AG10803 (cell line): ENCODE measurements at places on chromosomes 6 and 20.

- peak; percentile 71 for DNase-seq
Observed at GRCh38 chr6:146289816-146290588, 253.6 kb upstream of the RAB32 start.

DNA sequence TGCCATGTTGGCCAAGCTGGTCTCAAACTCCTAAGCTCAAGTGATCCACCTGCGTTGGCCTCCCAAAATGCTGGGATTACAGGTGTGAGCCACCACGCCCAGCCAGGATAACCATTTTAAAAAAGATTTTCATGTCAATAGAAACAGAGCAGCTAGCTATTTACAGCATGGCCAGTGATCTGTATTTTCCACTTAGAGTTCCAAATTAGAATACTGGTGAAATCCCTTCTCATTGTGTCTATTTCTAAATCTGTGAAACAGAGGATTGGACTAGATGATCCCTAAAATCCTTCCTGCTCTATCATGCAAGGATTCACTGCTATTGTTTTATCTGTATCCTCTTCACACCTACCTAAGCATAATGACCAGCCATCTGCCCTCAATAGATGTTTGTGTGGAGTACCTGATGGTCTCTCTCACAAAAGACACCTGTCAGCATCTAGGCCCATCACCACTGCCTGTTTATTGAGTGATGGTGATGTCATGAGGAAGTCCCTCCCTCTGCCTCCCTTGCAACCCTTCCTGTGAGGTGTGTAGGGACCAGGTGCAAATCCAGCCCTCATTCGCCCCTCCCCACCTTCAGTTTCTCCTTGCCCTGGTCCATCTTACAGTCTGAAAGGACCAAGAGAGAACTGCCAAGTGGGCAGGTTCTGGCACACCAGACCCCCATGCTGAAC, 26.5 kb upstream of the SMIM29 start:
- DNase-seq, result no peak

GRCh38 chr6:142210606-142211005, 63.5 kb downstream of the VTA1 start:
- no peak for DNase-seq

GRCh38 chr20:1945660-1946059, 48.2 kb downstream of the PDYN start:
- no peak for DNase-seq

DNA sequence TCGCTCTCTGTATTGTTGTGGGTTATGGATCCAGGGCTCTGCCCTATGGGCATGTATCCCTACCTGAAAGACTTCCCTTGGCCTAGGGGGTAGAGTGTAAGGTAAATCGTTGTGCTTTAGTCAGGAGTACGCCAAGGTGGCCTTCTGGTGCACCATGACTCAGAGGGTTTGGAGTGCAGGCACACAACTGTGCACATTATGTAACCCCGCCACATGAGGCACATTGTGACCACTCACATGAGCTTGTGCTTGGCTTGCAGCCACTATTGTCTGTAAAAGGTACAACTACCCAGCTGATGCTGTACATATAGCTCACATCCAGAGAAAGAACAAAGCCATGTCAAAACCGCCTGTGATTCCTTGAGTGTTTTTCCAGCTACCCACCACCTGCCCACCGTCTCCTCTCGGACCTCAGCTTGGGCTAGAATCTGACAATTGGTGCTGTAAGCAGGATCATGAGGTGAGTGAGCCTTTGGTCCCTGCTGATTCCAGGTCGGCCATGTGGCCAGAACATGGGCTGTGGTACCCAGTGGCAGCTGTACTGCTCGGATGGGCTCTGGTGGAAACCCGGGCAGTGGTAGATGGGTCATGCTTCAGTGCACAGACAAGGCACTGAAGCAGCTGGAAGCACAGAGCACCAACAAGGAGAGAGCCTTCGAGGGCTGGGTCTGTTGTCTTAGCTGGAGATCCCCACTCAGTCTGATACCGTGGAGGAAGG, 33.8 kb downstream of the HDDC2 start:
- DNase-seq, result no peak

- DNase-seq, result no peak
Observed at GRCh38 chr6:45816674-45817297, 198.9 kb downstream of the CLIC5 start.

GRCh38 chr6:22917344-22917743, 348.0 kb downstream of the HDGFL1 start:
- DNase-seq, result no peak

DNA sequence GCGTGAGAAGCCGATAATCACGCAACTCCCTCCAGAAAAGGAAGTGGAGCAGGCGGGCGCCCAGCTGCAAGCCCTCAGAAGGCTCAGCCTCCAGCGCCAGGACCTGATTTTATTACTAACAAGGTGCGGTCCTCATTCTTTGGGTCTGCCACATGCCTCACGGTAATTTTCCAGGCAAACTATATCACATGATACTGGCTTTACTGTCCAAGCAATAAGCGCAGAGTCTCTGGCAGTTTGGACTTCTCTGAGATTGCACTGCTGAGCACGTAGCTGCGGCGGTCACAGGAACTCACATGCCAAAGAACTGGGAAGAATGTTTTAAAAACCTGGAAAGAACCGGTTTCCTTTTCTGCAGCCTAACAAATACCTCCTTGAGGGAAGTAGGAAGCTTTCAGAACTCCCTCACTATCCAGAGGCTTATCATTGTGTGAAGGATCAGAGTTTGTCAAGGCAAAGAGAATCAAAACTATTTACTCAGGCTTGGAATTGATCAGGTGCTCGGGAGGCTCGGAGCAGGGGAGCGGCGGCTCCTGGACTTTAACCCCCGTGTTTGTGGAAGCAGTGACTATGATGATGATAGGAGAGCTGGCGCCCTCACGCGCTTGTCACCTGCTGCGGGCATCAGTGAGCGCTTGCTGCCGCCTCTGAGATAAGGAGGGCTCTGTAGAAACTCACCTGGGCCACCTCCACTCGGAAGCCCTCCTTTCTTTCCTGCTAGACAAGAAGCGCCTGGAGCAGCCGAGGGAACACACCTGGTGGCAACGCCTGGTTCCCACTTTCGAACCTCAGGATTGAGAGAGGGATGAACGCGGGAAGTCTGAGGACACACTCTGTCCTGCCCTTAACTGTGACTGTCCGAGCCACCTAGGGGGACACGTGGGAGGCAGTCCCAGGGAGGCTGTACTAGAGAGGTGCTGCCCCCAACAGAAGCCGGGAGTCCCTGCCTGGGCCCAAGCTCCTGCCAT, 27.2 kb upstream of the SYNJ2 start:
- DNase-seq, result peak; percentile 32

DNA sequence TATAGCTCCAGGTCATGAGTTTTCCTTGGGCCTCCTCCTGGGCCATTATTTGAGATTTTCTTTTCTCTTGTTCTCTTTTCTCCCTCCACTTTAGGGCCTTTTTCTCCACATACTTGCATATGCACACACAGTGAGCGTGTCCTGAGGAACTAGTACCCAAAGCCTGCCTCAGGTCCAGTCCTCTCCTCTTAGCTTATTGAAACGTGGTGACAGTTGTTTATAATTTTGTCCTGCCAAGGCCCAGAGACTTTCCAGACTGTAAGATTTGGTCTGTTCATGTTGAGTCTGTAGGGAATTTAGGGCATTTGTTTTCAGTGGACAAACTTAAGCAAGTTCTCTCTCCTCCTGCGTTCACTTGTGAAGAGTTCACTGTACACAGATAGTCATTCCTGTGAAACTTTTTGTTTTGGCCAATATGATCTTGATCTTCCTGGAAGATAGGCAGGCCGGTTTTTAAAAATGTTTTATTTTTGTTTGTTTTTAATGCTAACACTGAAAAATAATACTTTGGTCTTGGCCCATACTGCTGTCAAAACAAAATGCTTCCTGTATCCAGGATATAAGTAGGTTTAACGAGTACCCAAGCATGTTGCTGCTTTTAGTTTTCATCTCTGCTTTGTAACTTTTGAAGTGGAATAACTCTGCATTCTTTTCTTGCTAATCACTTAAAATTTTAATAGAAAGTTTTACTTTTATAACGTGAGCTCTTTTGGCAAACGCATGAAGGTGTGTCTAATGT, 20.7 kb downstream of the LRRC1 start:
- no peak for DNase-seq

GRCh38 chr20:44151621-44152416, 35.2 kb downstream of the JPH2 start:
- no peak for DNase-seq

DNA sequence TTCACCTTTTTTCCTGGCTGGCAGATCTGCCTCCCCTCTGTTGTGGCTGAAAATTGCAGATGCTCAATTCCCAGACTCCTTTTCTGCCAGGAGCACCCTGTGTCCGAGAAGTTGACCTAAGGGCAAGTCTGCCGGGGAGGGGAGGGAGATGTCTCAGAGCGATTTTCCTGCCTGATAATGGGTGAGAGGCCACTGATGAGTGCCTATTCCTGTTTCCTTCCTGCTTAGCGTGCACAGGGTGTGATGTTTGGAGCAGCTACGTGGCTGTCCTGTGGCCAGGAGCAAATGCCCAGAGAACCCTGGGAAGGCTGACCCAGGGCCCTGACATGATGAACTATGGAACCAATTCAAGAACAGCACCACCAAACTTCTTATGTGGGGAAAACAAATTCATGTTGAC, 22.5 kb downstream of the SOX4 start:
- DNase-seq, result no peak

DNA sequence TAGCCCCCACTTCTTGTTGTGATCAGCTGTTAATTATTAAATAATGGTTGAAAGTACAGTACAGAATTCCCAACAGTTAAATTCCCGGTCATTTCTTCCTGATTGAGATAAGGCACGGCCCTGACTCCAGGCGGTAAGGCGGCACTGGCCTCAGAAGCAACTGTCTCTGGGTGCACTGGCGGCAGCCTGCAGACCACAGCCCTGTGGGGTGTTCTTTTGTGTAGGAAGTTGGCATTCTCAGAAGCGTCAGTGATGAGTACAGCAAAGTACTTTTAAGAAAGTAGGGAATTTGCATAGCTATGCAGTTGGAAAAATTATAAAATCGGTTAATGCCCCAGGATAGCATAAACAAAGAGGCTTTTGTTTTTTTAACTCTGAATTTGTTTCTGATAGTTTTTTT, 50.5 kb downstream of the SAMD5 start:
- DNase-seq, result no peak

GRCh38 chr6:37320646-37321045, 33.1 kb upstream of the RNF8 start:
- no peak for DNase-seq

DNA sequence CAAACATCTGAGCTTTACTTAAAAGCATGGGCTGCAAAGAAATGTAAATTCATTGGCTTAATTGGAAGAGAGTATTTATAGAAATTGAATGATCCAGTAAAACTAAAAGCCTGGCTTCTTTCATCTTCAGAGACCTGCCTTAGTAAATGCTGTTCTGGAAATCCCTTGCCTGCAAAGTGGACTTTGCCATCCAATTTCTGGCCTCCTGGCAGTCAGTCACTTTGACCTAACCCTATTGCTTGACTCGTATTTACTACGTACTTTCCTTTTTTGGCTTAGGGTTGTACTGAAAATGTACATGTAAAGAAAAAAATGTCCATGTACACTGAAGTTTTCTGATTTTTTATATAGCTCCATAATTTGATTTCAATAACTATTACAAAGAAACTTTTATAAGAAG, 47.1 kb downstream of the E2F3 start:
- no peak for DNase-seq

GRCh38 chr6:12419631-12420272, 129.6 kb downstream of the EDN1 start:
- DNase-seq, result no peak

DNA sequence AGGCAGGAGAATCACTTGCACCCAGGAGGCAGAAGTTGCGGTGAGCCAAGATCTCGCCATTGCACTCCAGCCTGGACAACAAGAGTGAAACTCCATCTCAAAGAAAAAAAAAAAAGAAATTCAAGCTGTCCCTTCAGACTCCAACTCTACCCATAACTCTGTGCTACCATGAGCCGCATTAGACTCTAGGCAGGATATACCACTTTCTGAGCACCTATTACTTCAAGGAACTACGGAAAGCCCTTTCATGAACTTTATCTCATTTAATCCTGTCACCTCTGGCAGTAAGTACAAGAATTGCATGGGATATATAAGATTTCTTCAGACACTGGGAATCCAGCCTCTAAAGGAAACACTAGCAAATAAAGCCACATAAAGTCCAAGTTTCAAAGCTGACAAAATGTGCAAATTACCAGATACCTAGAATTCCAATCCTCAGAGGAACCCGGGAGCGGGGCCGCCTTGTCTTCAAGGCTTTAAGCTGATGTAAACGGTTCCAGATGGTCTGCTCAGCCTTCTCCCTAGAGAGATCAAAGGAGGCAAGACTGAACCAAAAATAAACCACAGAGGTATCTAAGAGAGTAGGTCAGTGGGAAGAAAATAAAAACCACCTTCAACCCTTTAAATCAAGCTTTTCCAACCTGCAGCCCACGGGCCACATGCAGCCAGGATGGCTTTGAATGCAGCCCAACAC, 9.4 kb downstream of the CDK5RAP1 start:
- DNase-seq, result peak; percentile 97
